ENCODE measurements at places on chromosomes 3 and 15.

DNA sequence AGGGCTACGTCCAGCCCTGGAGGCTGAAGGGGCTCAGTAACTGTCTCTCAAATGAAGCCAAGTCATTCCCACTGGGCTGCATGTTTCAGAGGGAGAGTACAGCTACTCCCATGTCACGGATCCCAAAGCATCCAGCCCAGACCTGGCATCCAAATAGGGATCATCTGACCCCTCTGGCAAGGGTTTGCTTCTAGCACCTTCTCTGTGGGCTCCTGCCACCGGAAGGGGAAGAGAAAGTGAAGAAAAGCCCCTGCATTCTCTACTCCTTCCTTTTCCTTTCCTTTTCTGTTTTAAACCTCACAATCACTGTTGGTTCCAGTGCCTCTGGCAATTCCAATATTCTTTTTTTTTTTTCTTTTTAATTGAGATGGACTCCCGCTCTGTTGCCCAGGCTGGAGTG lies 64.5 kb upstream of the CTSH start:
- DNase-seq, result no peak

DNA sequence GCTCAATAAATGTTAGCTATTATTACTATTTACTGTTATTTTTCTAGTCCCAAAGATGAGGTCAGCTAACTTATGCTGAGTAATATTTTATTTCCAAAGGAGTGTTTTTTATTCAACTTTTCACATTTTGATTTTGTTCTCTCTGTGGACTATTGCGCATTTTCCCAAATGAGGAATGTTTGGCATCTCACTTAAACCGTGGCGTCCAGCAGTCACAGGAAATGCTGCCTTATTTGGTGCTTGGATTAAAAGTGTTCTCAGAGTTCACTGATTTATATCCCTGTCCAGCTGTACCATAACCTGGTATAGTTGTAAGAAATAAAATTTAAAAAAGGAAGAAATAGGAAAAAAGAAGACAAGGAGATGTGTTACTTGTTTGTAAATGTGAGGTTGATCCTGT lies 166.8 kb downstream of the THSD4 start:
- no peak for DNase-seq

- no peak for DNase-seq
These were observed at the start of gene C15orf62 for GRCh38 chr15:40769274-40770146. C15orf62 (plus strand) TSS chr15:40769980; CDS start chr15:40770496, 516 bp downstream.

GRCh38 chr15:99857836-99858235 lies 124.6 kb upstream of the LYSMD4 start:
- no peak for DNase-seq

GRCh38 chr3:171806200-171807128 lies 3.8 kb downstream of the PLD1 start:
- DNase-seq, result no peak

DNA sequence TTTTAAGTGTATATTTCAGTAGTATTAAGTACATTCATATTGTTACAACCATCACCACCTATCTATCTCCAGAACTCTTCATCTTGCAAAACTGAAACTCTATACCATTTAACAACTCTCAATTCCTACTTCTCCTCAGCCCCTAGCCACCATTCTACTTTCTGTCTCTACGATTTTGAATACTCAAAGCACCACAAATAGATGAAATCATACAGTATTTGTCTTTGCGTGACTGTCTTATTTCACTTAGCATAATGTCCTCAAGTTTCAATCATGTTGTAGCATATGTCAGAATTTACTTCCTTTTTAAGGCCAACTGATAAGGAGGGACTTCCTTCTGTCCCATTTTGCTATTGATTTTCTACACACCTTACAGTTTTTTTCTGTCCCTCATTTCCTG lies 593.3 kb downstream of the FHIT start:
- DNase-seq, result no peak

- no peak for DNase-seq
These were observed 399.8 kb downstream of the SHQ1 start for GRCh38 chr3:72448375-72448823.

GRCh38 chr15:77528968-77529319 lies 103.8 kb downstream of the LINGO1 start:
- DNase-seq, result peak; percentile 30

GRCh38 chr3:10180289-10180688 lies 15.6 kb downstream of the IRAK2 start:
- DNase-seq, result no peak

GRCh38 chr3:63807961-63808565 lies 11.0 kb upstream of the C3orf49 start:
- DNase-seq, result no peak

DNA sequence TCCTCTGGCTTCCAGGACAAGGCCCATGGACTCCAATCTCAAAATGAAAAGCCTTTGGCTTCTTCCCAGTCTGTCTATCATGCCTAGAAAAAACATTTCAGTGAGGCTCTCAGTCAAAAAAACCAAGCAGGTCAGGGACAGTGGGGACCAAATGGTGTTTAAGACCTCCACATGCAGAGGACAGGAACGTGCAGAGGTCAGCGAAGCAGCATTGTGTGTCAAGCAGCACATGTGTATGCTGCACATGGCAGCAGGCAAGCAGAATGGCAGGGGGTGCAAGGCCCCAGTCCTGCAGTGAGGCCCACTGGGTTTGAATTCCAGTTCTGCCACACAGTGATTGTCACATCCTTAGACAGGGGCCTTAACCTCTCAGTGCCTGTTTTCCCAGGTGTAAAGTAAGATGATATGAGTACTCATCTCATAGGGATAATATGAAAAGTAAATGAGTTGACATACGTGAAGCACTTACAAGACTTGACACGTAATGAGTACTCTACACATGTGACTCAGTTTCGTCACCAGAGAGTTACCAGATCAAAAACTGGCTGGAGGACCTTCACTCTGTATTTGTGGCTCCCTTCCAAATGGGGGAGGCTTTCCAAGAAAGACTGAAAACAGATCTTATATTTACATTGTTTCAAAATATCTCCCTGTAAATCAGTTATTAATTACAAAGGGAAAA lies 11.2 kb downstream of the STIMATE start:
- DNase-seq, result no peak

- DNase-seq, result peak; percentile 48
These were observed 410.5 kb upstream of the CADM2 start for GRCh38 chr3:84547971-84548970.

- no peak for DNase-seq
These were observed 55.4 kb downstream of the DCBLD2 start for GRCh38 chr3:98846101-98846500.

DNA sequence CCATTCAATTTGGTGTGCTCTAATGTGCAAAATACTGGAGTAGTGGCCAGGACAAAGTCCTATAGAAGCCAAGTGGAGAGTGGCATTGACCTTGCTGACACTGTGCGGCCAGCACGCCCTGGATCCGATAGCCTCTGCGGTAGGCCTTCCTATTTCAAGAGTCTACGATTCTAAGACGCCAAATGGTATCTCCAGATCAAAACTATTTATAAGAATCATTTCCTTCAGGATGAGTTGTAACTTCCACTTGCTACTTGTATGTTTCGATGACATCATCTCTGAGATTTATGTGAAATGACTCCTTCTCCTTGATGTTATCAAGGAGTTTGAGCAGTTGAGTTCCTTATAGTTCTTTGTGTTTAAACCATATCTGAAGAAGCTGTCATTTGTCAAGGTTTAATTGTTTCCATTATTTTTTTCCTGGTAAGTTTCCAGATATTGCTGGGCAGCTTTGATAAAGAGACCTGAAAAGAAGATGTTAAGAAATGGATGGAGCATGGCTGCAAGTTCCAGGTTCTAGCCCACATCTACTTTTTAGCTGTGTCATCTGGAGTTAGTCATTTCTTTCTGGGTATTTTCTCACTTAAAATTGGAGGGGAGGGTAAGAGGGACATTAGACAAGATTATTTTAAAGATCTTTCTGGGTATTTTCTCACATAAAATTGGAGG lies 71.8 kb downstream of the TMEM44 start:
- DNase-seq, result no peak

GRCh38 chr15:64633332-64633731 lies 142.1 kb downstream of the RBPMS2 start:
- no peak for DNase-seq

- peak; percentile 68 for DNase-seq
These were observed 159.6 kb upstream of the KCNH8 start for GRCh38 chr3:18988614-18989229.

GRCh38 chr3:23781051-23781450 lies 24.7 kb upstream of the UBE2E1 start:
- DNase-seq, result no peak

- no peak for DNase-seq
These were observed 9.8 kb downstream of the ANKRD28 start for GRCh38 chr3:15787941-15788340.

GRCh38 chr3:113421082-113421481 lies 20.2 kb downstream of the CFAP44 start:
- DNase-seq, result peak; percentile 52

GRCh38 chr3:30943206-30943605 lies 48.7 kb upstream of the GADL1 start:
- DNase-seq, result no peak

GRCh38 chr3:82100378-82100777 lies 338.9 kb upstream of the GBE1 start:
- DNase-seq, result no peak

DNA sequence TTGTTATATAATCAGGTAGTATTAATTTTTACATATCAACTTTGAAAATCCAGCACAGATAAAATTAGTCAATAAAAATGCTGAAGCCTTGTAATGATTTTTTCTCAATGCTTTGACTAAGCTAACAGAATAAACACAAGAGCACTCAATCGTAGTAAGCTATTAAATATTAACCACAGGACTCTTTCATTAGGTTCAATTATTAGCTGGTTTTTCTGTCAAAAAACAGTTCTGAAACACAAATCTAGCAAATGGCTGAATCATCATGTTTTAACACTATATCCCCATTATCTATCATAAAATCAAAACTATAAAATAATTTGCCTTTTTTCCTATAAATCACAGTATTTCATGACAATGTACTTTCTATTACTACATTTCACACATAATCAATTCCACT lies 69.6 kb downstream of the PLOD2 start:
- no peak for DNase-seq

- no peak for DNase-seq
These were observed 12.7 kb downstream of the CSPG5 start for GRCh38 chr3:47565734-47566550.

GRCh38 chr3:179829401-179829800 lies 176.6 kb downstream of the USP13 start:
- DNase-seq, result no peak

DNA sequence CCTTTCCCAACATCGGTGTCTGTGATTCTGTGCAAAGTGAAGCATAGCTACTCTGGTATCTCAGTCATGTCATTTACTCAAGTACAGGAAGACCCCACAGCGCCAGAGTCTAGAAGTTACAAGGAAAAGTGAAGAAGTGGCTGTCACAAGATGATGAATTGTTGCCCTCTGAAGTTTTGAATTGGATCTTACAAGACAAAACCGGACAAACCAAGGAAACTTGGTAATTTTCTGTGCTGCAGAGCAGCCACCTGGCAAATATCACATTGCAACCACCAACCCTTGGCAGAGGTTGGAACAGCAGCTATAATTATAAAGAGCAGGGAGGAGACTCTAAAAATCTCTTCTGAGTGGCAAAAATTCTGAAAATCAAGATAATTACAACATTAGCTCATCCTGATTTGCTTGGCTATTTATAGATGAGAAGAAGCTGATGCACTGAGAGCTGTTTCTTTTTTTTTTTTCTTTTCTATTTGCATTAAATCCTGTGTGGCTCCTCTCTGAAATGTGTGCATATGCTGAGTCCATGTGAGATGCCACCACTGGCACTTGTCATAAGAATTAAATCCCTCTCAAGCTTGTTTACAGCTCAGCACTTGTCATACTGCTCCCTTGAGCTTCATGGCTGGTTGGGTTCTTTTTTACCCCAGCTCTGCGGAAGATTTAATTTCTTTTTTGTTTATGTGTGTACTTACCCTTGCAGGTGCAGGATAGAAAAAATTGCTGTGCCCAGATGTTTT lies 68.0 kb upstream of the MNS1 start:
- peak; percentile 19 for DNase-seq

GRCh38 chr3:124592658-124593441 lies 137.4 kb upstream of the UMPS start:
- peak; percentile 67 for DNase-seq

GRCh38 chr3:12553921-12554391 lies 2.9 kb upstream of the MKRN2 start:
- DNase-seq, result peak; percentile 52

DNA sequence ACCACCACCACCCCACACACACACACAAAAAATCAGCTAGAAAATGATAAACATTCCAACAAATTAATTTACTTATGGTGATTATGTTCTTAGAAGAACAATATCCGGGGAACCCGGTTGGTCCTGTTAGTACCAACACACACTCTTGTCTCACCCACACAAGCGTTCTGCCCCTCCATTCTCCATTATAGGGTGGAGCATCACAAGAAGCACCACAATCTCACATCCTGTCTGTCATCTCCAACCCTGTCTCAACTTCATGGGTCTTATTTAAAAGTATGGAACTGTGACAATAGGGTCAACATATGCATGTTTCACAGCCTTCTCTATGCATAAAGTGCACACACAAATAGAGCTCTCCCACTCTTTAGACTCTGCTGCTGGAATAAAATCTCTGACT lies 5.6 kb downstream of the GSK3B start:
- DNase-seq, result no peak

GRCh38 chr3:155852341-155852740 lies 1.9 kb downstream of the SLC33A1 start:
- DNase-seq, result no peak

DNA sequence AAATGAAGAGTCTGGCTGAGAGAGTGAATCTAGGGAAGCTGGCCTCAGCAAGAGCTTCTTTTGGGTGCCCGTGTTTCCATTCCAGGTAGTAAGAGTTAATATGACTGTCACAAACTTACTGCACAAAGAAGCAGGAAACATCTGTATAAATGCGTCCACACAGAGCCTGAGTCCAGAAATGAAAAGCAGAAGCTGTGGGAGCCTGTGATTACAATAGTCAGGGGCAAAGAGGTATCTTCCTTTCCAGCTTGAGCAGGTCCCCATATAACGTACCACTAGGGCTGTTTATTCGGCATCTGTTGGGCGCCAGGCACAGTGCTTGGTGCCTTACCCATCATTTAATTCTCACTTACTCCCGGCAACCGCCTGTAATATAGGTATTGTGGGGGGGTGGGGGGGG lies 40.5 kb upstream of the B3GNT5 start:
- no peak for DNase-seq

DNA sequence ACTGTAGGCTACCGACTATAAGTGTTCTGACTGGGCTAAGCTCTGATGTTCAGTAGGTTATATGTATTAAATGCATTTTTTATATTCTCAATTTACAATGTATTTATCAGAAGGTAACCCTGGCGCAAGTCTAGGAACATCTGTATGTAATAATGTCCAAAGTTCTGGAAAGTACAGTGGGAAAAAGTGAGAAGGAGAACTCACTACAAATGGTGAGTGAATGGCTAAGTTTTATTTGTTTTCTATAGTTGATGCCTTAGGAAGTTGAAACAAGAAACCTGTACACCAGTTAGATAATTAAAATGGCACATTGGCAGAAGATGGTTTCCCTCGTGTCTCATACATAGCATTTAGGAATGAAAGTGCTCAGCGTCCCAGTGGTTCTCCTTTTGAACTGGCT lies 333.4 kb upstream of the THRB start:
- DNase-seq, result no peak

GRCh38 chr15:77650265-77650664 lies 17.6 kb upstream of the LINGO1 start:
- DNase-seq, result no peak
